Cerebellum (tissue), 4 donors: ENCODE measurements at places on chromosomes 2 and 18. TPM values are rescaled to one million over a fixed set of nuclear protein-coding genes. Genes with fewer than 3 reads are reported as not detected.

The HOXD12 gene
- total RNA-seq, result not detected

The ADI1 gene
- total RNA-seq, result 11.8 TPM

The FBXO36 gene
- total RNA-seq, result 8.1 TPM

The SLC4A3 gene
- total RNA-seq, result 20.9 TPM

The NEU2 gene
- total RNA-seq, result not detected

The NAT8 gene
- not detected for total RNA-seq

The ITGA4 gene
- total RNA-seq, result 9.1 TPM

The AUP1 gene
- 35.0 TPM for total RNA-seq

The CFAP221 gene
- total RNA-seq, result 5.6 TPM

The CDH20 gene
- 29.0 TPM for total RNA-seq

The SERPINB11 gene
- not detected for total RNA-seq

The IHH gene
- not detected for total RNA-seq

The REG1B gene
- not detected for total RNA-seq

The CPS1 gene
- 3.4 TPM for total RNA-seq

The PLEK gene
- total RNA-seq, result 2.7 TPM

The OTX1 gene
- not detected for total RNA-seq

The ALK gene
- 6.4 TPM for total RNA-seq

The NGEF gene
- total RNA-seq, result 12.2 TPM

The PSD4 gene
- total RNA-seq, result 4.0 TPM

The RAB31 gene
- total RNA-seq, result 20.3 TPM

The MOGAT1 gene
- total RNA-seq, result not detected

The SPIRE1 gene
- total RNA-seq, result 46.7 TPM

The GAL3ST2 gene
- 0.45 TPM for total RNA-seq

The ST8SIA5 gene
- total RNA-seq, result 9.4 TPM

The TFPI gene
- total RNA-seq, result 40.3 TPM

The TMEM178A gene
- 26.8 TPM for total RNA-seq

The NMUR1 gene
- 0.73 TPM for total RNA-seq

The DNAJC5G gene
- 1.3 TPM for total RNA-seq

The SLC4A5 gene
- 5.9 TPM for total RNA-seq

The CRYBA2 gene
- not detected for total RNA-seq

The ANKRD30BL gene
- total RNA-seq, result 33.8 TPM

The HOXD10 gene
- total RNA-seq, result not detected

The SFTPB gene
- total RNA-seq, result 1.7 TPM

The SLC39A10 gene
- 104 TPM for total RNA-seq

The TRIB2 gene
- 146 TPM for total RNA-seq

The REG3A gene
- 0.45 TPM for total RNA-seq

The CDH2 gene
- total RNA-seq, result 134 TPM

The CBLN2 gene
- 42.6 TPM for total RNA-seq

The HOXD9 gene
- total RNA-seq, result not detected

The PER2 gene
- 7.5 TPM for total RNA-seq
